ENCODE measurements at places on chromosomes 2 and 18.

DNA sequence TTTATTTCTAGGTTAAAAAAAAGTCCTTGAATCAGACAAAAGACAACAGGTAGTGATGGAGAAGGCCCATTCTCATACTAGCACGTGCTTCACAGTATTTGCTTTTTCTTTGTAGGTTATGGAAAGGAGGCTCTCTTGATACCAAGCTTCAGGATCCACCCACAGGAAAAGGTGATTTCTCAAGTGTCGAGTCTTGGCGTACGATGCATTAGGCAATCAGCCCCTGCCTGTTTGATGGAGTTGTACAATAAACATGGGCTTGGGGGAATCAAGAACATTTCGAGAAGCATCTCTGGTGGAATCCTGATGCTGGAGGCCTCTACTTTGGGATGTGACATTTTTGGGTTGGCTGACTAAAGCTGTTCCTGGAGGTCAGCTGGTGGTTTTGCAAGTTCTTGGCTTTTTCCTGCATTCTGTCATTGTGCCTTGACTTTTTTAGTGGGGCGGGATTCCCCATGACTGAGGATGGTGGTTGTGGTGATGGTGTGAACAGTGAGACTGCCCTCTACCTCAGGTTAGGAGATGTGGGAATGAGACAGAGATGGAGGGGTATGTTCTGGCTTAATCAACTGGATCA, 231.5 kb upstream of the SPRED2 start:
- no peaks in the 10 kb centered on the region for H3K27me3 ChIP-seq
- peaks cover 11% of the 10 kb centered on the region for H3K4me1 ChIP-seq
- H3K27ac ChIP-seq = no peak overlapping the region
- no peak overlapping the region for H3K4me3 ChIP-seq

GRCh38 chr2:58063641-58064040, 17.0 kb downstream of the VRK2 start:
- H3K36me3 ChIP-seq = peaks cover 25% of the 10 kb centered on the region
- H3K4me1 ChIP-seq = peaks cover 18% of the 10 kb centered on the region
- H3K4me3 ChIP-seq = peak overlapping the region; percentile 27
- H3K27me3 ChIP-seq = no peaks in the 10 kb centered on the region
- peak overlapping the region; percentile 5 for H3K27ac ChIP-seq
- no peak for DNase-seq

DNA sequence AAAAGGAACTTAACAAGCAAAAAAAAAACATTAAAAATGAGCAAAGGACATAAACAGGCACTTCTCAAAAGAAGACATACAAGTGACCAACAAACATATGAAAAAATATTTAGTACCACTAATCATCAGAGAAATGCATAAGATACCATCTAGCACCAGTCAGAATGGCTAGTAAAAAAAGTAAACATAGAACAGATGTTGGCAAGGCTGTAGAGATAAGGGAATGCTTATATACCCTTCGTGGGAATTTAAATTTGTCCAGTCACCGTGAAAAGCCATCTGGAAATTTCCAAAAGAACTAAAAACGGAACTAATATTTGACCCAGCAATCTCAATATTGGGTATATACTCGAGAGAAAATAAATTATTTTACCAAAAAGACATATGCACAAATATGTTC, 1751.3 kb upstream of the LRRTM1 start:
- no peaks in the 10 kb centered on the region for H3K36me3 ChIP-seq
- no peak for DNase-seq
- H3K27me3 ChIP-seq = no peaks in the 10 kb centered on the region
- no peak overlapping the region for H3K27ac ChIP-seq

DNA sequence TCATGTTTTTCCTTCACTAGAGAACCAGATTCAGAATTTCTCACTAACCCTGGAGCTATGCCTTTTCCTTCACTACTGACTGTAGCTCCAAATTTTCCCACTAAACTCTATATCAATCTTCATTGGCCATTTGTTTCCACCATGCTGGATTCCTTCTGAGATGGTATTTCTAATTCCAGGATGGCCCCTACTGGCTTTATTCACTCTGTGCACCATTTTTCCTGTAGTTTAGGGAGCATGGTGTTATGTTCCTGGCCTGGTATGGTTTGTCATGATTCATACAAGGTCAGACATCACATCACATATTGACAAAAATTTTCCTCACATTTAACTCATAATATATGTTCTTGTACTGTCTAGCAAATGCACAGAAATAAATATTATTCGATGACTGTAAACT, 229.2 kb upstream of the TFPI start:
- no peaks in the 10 kb centered on the region for H3K4me1 ChIP-seq
- no peaks in the 10 kb centered on the region for H3K36me3 ChIP-seq
- H3K27ac ChIP-seq = no peak overlapping the region

DNA sequence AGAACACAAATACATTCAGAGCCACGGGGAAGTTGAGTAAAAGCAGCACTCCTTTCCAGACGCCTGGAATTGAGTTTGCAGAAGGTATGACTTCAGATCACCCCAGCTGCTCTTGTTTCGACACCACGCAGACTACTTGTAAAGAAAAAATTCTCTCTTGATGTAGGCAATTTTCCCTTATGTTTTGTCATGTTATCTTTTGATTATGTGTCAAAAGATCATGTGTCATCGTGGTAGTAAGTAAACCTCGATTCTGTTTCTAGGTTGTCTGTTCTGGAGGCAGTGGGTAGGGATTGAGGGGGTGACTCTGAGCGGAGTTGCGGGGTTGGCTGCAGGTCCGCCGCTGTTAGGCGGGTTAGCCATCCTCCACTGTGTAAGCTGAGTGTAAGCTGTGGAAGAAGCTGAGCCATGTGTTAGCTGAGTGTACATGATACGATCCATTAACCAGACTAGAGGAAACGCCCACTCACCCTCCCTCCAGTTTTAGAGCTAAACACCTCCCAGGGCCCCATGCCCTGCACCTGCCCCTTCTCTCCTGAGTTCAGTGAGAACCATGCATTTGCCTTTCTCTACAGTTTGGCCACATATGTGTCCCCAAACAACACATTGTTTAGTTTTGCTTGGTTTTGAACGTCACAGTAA, 181.8 kb downstream of the SNTG2 start:
- no peak overlapping the region for H3K27ac ChIP-seq
- no peak for DNase-seq
- H3K4me1 ChIP-seq = peaks cover 18% of the 10 kb centered on the region
- peaks cover 2% of the 10 kb centered on the region for H3K36me3 ChIP-seq
- H3K27me3 ChIP-seq = peaks cover 2% of the 10 kb centered on the region

DNA sequence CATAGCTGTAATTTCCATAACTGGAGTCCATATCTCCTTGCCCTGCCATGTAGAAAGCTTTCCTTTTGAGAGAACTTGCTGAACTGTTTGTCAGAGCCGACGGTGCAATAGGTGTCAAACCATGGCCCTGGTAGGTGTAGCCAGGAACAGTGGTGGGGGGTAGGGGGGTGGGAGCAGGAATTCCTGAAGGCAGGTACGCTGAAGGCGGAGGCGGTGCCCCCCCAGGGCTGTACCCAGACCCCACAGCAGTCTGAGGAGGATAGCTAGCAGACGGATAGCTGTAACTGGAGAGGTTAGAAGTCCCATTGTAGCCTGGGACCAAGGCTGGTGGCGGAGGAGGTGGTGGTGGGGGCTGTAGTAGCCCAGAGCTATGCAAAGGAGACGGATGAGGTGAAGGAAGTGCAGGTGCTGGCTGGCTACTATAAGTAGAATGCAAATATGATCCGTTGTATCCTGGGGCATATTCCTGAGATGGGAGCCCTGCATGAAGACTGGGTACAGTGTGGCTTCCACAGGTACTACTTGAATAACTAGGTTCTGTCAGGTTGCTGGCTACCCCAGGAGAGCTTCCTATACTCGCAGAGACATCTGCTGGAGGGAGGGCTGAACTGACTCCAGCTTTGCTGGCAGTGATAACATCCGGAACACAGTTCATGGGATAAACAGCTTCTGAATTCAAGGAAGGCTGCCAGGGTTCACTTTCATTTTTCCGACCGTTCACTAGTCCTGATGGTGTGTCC, 124.8 kb downstream of the FIGN start:
- no peak overlapping the region for H3K27ac ChIP-seq
- H3K36me3 ChIP-seq = no peaks in the 10 kb centered on the region
- no peaks in the 10 kb centered on the region for H3K27me3 ChIP-seq
- no peaks in the 10 kb centered on the region for H3K4me1 ChIP-seq
- DNase-seq = no peak

DNA sequence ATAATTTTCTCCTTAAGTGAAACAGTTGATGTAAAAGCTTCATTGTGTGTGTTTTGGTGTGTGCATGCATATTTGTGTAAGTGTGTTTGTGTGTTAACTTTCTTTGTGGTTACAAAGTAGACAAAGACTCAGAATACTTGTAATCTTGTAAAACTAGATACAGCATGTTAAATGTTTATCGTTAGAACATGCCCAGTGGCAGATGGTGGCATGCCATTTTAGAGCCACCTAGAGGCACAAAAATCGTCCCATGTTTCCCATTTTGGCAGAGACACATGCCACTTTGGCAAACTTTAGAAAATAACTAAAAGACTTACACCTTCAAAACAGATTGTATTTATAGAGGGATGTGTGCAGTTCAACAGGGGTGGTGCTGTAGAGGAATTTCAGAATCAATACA, 224.1 kb downstream of the LRP1B start:
- no peaks in the 10 kb centered on the region for H3K36me3 ChIP-seq
- H3K27ac ChIP-seq = no peak overlapping the region
- no peak for DNase-seq

DNA sequence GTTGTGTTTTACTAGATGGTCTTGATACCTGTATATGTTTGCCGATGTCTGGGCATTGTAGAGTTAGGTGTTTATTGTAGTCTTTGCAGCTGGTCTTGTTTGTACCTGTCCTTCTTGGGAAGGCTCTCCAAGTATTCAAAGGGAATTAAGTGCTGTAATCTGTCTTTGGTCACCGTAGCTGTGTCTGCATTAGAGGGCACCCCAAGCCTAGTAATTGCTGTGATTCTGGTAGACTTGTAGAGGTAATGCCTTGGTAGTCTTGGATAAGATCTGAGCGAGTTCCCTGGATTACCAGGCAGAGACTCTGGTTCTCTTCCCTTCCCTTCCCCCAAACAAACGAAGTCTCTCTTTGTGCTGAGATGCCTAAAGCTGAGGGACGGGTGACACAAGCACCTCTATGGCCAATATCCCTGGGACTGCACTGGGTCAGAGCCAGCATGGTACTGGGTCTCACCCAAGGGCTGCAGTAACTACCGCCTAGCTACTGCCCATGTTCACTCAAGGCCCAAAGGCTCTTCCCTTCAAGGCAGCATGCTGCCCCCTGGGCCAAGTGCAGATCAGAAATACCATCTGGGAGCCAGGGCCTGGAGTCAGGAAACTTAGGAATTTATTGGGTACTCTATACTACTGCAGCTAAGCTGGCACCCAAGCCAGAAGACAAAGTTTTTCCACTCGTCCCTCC, 27.1 kb downstream of the STPG4 start:
- peaks cover 20% of the 10 kb centered on the region for H3K27me3 ChIP-seq
- no peak overlapping the region for H3K27ac ChIP-seq
- no peaks in the 10 kb centered on the region for H3K4me1 ChIP-seq
- no peak for DNase-seq
- H3K36me3 ChIP-seq = no peaks in the 10 kb centered on the region
- H3K4me3 ChIP-seq = no peak overlapping the region

DNA sequence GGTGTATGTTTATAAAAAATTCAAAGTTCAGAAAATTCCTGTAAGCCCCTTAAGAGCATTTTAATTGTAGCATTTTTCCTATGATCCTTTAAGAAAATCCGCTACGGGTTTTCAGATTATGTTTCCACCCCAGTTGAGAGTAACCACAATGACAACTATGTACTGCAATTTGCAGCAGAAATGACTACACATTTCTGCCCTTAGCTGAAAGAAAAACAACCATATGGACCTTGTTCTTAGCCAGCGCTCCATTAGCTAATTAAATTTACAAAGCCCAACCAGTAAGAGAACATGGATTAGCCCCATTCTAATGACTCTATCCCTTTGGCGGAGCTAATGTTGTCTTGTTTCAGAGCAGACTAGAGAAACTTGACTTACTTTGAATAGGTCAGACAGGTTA, 247.6 kb downstream of the SLC8A1 start:
- no peak for DNase-seq
- H3K27ac ChIP-seq = no peak overlapping the region
- H3K4me1 ChIP-seq = peaks cover 3% of the 10 kb centered on the region
- H3K36me3 ChIP-seq = peaks cover 6% of the 10 kb centered on the region

- no peak overlapping the region for H3K4me3 ChIP-seq
- no peak overlapping the region for H3K27ac ChIP-seq
- no peaks in the 10 kb centered on the region for H3K4me1 ChIP-seq
- peaks cover 11% of the 10 kb centered on the region for H3K27me3 ChIP-seq
Measured at GRCh38 chr2:165693838-165694237, 100.2 kb downstream of the GALNT3 start.

- H3K36me3 ChIP-seq = no peaks in the 10 kb centered on the region
- H3K27ac ChIP-seq = no peak overlapping the region
- H3K27me3 ChIP-seq = peaks cover 38% of the 10 kb centered on the region
- peaks cover 26% of the 10 kb centered on the region for H3K4me1 ChIP-seq
- no peak for DNase-seq
Measured at GRCh38 chr18:57839942-57840381, 36.8 kb upstream of the ATP8B1 start.

DNA sequence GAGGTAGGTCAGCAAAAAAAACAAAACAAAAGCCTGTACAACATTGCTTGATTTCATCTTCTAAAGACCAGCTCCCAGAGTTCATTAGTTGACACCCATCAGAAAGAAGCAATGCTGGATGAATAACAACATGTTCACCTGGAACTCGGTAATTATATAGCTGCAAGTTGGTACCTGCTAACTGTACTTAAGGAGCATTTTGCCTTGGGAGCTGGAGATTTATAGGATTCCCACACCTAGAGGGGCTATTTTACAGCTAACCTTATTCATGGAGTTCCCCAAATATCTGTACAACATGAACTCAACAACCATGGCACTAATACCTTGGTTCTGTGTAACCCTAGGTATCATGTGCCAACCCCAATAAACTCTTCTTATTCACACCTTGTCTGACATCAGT, 281.1 kb upstream of the NCKAP5 start:
- no peak for DNase-seq
- no peak overlapping the region for H3K27ac ChIP-seq
- H3K36me3 ChIP-seq = no peaks in the 10 kb centered on the region

DNA sequence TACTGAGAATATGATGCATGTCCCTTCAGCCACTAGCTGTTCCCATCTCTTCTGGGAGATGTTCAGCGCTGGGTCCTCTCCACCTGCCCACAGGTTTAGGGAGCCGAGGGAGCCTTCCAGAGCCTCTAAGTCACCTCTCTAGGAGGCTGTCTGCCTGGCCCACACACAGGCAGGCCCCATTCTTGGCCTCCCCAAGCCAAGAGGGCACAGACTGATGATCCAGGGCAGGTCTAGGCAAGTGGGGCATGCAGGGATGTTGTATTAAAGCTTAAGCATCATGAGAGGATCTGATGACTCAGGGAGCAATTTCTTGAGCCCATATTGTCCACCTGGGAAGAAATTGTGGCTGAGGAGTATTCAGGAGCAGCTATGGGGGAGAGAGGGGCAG, 19.9 kb downstream of the TMSB10 start:
- H3K4me3 ChIP-seq = peak overlapping the region; percentile 93
- no peaks in the 10 kb centered on the region for H3K27me3 ChIP-seq
- H3K36me3 ChIP-seq = peaks cover 4% of the 10 kb centered on the region
- H3K4me1 ChIP-seq = peaks cover 38% of the 10 kb centered on the region
- peak overlapping the region; percentile 93 for H3K27ac ChIP-seq
- DNase-seq = no peak

GRCh38 chr2:60979231-60979630, 38.3 kb upstream of the PEX13 start:
- no peaks in the 10 kb centered on the region for H3K36me3 ChIP-seq
- no peak for DNase-seq
- H3K27me3 ChIP-seq = no peaks in the 10 kb centered on the region
- H3K4me1 ChIP-seq = peaks cover 28% of the 10 kb centered on the region
- H3K27ac ChIP-seq = no peak overlapping the region
